ENCODE measurements at places on chromosomes 5 and 9.

DNA sequence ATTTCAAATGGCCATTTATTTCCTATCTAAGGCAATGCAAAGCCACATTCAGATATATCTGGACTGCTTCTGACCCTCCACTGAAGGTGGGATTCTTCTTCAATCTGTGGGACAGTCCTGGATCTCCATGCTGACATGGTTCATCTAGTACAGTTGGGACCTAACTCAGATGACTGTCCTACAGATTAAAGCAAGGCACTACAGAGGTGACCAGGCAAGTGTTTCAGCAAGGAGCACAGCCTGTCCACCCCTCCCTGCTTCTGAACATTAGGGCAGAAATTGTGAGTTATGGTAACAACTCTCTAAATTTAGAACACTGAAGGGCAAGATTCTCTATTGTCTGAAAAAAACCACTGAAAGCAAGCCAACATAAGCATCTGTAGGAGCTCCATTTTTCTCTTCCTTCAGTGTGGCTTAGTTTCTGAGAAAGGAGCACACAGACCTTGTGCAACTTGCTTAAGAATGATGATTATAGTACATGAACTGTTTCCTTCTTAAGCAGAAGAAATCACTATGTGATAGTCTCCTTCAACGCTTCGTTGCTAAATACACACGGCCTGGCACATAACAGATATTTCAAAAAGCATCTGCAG lies 62.9 kb upstream of the BARX1 start:
- DNase-seq, result no peak

GRCh38 chr9:129932303-129933151 lies 97.3 kb downstream of the USP20 start:
- peak; percentile 29 for DNase-seq

DNA sequence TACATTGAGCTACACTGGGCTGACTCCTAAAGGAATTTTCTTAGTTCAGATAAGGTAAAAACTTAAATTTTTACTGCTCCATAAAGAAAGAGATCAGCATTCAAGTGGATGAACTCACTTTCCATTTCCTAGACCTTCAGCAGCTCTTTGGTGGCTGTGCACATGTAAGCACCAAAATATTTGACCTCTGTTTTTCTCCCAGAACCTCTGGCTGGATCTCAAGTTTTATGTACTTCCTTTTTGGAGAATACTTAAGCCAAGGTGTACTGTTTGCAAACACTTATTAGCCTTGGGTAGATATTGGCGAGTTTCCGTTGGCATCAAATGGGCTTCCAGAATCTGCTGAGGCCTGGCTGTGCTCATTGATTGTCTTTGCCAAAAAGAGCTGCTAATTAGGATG lies 10.3 kb downstream of the TNC start:
- DNase-seq, result no peak

DNA sequence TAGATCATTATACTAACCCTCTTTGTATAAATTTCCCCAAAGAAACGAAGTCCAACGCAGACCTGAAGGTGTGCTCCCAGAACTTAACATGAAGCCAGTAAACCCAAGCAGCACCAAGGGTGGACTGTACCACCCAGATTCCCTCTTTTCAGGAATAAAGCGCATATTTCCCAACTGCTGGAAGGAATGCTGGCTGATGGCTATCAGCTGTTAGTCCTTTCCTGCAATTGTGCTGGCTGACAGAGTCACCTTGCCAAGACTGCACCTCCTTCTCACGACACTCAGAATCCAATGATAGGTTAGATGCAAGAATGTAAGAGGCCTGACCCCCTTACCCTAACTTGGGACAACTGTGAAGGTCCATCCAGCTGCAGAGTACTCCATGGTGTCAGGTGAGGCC lies 93.9 kb downstream of the MAPKAP1 start:
- no peak for DNase-seq

DNA sequence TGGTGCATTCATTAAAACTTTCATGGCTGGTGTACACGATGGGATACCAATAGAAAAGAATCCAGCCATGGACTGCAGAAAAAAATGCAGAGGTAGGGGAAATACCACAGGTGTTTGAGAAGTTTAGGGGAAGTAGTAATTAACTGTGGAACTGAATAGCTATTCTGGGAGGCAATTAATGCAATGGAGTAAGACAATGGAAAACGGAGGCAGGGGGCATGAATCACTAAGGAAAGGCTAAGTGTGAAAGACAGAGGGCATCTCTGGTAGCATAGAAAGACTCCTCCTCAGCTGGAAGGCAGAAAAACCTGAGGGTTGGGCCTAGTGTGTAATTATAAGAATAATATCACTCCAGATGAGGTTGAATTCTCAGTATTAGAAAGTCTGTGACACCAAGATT lies 30.9 kb upstream of the NPR3 start:
- no peak for DNase-seq

DNA sequence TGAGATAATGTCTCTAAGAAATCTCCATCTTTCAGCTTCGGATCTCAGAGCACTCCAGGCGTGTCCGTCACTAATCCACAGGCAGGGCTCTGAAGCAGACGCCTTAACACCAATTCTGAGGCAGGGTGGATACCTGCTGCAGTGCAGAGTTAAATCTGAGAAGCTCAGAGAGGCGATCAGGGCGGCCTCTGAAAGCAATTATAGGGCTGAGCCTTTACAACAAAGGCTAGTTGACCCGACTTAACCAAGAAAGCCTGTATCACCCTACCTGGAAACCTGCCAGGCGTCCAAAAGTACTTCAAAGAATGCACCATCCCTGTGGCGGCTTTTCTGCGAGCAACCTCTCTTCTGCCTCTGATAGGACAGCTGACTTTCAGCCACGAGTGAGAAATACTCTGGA lies 134.8 kb upstream of the MSX2 start:
- no peak for DNase-seq

GRCh38 chr9:85202596-85202995 lies 533.1 kb downstream of the NTRK2 start:
- DNase-seq, result no peak

DNA sequence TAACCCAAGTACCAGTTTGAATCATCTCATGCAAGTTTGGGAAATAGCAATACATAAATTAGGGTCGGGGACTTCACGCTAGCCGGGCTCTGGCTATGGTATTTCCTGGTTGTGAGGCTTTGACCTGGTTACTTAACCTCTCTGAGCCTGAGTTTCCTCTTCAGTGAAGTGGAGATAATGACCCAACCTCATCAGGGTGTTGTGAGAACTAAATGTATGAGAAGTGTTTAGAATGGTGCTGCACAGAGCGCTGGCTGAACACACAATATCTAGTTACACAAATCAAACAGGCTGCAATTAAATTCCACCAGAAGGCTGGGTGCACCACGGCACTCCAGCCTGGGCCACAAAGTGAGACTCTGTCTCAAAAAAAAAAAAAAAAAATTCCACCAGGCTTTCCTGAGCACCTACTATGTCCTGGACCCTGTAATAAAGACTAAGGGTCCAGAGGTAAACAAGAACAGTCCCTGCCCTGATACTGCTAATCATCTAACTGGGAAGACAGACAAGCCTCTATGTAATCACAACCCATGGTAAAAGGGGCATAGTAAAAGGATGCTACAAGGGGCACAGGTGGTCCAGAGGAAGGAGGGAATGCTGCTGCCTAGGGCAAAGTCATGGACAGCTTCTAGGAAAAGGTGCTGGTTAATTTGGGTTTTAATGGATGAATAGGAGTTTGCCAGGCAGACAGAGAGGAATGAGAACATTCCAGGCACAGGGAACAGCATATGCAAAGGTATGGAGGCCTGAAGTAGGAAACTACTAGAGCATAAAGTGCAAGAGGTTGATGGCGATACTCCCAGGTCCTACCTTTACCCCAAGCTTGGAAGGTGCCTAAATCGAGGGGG lies 27.7 kb downstream of the DUSP1 start:
- no peak for DNase-seq

DNA sequence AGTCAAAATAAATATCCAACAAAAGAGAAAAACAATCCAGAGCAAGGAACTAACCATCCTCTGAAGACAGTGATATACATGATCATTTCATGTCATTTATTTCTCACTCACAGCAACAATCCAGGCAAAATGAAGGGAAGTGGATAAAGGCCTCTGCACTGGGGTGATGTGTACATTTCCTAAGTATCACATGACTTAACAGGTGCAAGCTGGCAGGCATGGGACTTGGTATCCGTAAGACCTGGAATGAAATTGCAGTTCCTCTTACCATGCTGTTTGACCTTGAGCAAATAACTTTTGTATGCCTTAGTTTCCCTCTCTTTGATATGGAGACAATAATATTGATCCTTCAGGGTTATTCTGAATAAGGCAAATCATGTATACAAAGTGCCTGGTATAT lies 77.6 kb downstream of the PRLR start:
- no peak for DNase-seq

DNA sequence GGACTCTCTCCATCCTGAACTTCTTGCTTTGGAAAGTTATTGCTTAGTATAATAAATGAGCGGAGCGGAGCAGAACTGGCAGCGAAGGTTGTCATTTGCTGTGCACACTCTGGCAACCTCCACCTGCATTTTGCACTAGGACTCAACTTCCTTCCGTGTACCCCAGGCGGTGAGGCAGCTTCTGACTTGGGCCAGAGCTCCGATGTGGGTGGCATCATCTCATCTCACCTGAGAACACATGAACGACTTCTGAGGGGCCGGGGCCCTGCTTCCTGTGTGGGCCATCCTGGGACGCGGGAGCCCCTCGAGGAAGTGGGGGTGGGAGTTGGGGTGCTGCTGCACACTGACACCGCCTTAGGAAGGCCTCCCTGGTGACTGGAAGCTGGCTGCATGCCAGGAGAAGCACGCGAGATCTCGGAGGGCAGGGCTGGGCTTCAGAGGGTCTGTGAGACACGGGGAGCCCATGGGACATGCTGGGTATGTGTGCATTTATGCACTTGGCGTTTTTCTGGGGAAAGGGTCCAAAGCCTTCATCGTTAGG lies 56.5 kb upstream of the COL5A1 start:
- no peak for DNase-seq

DNA sequence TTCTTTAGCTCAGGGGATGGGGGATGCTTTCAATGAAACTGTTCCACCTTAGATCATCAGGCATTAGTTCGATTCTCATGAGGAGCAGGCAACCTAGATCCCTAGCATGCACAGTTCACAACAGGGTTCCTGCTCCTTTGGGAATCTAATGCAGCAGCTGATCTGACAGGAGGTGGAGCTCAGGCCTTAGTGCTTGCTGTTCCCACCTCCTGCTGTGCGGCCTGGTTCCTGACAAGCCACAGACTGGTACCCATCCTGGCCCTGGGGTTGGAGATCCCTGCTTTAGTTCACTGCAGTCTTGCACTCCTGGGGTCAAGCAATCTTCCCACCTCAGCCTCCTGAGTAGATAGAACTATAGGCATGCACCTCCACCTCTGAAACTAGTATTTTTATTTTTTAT lies 1369.8 kb upstream of the NUDT12 start:
- no peak for DNase-seq

- DNase-seq, result no peak
These were observed 34.3 kb downstream of the GPR107 start for GRCh38 chr9:130088051-130088450.

DNA sequence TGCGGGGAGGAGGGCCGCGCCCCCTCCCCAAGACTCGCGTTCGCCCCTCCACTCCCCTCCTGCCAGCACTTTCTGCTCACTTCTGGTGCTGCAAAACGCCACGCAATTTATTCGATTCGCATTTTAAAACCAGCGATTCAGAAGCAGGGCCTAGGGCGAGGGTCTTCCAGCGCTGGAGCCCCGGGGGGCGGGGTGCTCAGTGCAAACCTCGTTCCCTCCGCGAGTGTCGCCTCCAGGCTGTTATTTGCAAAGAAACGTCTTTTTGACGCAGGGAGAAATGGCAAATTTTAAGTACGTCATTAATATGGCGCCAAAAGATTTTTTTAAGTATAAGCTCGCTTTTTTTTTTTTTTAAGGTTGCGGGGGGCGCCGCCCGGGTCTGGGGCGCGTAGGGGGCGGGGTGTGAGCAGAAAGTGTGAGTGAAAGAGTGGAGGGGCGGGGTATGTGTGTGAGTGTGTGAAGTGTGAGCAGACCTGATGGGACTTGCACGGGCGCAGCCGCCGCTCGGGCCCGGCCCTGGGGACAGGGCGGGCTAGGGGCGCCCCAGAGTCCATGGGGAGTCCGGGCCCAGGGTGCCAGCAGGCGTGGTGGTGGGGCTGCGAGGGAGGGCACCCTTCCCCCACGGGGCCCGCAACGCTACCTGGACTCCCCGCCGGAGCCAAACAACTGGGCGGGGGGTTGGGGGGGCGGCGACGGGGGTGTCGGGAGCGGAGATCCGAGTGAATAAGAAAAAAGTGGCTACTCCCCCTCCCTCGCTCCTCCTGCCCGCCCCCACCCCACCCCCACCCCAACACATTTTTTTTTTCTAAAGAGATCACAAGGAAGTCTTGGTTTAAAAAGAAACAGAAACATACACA lies at the start of gene JADE2:
JADE2 (plus strand) TSS at position 845 of the 857 bp plus-strand sequence. CDS start 10,188 bp downstream, outside the sequence.
- DNase-seq, result peak; percentile 90

DNA sequence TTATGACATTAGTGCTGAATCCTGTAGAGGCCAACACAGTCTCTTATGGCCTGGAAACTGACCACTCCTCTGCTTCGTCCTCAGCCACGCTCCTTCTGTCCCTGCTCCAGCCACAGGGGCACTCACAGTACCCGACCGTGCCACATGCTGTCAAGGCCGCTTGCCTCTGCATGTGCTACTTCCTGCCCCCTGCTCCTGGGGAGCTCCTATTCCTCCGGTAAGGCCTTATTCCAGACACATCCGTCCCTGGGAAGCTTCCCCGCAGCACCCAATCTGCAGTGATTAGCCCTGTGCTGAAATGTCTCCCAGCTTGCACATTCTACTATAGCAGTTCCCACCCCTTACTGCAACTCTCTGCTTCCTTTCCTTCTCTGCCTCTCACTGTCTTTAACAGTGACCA lies 187.5 kb downstream of the CRB2 start:
- DNase-seq, result no peak

- DNase-seq, result no peak
These were observed 84.0 kb downstream of the RXRA start for GRCh38 chr9:134410071-134410834.

DNA sequence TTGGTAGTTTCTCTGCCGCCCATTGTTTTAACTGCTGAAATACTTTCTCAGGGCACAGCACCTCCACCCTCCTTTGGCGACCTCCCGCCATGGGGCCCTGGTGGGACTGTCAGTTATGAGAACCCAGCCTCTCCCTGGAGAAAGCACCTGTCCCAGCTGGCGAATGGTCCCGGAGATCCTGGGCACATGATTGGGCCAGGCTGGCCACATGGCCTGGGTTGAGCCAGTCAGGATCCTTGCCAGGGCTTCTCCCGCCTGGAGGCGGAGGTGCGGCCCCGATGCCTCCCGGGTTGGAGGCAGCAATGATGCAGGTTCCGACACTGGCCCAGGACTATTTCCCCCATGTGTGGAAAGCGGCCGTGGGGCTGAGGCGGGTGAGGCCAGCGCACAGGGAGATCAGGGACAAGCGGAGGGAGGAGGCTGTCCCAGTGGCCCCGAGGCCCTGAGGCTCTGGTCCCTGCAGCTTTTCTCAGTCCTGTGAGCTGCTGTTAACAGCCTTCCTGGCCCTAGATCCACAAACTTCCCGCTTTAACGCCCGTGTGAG lies 13.6 kb downstream of the UNC5A start:
- DNase-seq, result no peak

- DNase-seq, result peak; percentile 59
These were observed 1.3 kb upstream of the PRR7 start for GRCh38 chr5:177445052-177445916.
